ENCODE measurements at places on chromosomes 1 and 21.

DNA sequence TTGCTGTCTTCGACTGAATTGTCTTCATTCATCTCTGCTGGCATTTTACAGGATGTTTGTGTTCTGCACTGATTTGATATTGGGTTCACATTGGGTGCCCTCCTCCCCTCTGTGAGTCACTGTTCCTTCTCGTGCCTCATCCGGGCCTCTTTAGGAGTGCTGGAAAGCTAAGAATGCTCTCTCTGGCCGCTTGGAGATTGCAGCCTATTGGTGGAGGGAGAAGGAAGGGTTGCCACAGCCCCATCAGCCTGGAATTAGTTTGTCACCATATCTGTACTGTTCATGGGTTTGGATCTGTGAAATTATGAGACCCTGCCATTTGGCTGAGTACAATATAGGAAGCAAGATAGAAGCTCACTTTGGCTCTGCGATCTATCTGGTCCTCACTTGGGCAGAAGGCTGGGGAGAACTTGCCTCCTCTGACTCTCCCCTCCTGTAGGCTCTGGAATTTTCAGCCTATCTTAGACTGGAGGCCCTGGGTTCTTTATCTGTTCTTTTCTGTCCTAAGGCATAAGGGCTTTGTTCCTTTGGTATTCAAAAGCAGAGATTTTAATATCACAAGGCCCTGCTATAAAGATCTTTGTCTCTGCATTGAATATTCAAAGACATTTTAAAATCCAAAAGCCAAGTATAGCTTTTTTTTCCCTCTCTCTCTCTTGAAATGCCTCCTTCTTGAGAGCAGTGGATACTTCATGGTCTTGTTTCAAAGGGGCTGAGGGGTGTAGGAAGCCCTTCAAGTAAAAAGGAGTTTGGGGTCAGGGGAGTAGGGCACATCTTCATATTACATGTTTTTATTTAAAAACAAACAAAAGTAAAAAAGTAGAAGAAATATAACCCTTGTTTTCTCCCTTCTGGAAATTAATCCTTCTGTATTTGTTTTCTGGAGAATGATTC, 347.9 kb downstream of the ZP4 start:
- no peak for DNase-seq

DNA sequence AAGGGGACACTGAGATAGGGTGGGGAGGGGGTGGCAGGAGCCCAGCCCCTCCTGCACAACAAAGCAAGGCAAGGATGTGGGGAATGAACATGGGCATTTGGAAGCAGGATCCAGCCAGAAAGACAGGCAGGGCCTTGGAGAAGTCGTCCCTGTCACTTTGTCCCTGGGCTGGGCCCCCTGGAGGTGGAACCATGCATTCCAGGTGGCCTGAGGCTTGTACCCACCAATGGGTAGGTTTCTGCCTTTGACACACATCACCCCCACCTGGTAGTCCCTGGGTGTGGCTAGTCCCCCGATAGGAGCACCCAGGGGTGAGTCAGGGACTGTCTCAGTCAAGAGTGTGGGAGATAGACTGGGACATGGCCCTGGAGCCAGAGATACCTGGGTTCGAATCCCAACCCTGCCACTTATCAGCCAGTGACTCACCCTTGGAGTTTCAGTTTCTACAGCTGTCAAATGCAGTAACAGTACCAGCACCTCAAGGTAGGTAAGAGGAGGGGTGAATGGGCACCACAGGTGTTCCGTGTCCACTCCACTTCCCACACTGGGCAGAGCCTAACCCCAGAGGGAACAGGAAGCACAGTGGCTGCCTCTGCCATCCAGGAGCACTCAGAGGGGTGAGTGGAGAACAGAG, 10.0 kb downstream of the PLA2G2D start:
- DNase-seq = no peak

DNA sequence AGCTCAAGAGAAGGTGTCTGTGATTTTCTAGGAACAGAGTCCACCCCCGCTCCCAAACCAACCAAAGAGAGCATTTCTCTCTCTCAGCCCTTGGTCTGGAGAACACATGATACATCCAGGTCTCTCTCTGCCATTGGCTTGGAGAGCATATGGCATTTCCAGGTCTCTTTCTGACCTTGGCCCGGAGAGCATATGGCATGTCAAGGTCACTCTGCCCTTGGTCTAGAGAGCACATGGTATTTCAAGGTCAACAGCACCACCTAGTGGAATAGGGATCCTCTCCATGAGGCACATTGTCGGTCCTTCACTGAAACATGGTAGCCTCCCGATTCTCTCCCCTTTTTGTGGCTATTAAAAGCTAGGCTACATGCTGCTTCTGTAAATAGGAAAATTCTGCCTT, 437.7 kb upstream of the OLFM3 start:
- DNase-seq = peak; percentile 48

DNA sequence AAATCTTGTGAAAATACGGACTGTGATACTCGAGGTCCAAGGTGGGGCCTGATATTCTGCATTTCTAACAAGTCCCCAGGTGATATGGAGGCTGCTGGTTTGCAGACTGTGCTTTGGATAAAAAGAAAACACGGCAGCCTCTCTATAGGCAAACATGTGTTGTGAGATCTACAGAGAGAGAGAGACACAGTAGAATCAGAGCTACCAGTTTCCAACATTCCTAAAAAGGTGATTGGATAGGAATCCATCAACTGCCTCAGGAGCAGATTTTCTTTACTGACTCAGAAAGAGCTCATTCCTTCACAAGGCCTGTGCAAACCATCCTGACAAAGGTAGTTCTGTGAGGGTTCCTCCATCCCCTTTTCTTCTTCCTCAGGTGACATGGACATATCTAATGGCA, 651.6 kb upstream of the CAMK1G start:
- DNase-seq = no peak

- no peak for DNase-seq
These were observed 33.1 kb downstream of the NPHP4 start for GRCh38 chr1:5959087-5959486.

DNA sequence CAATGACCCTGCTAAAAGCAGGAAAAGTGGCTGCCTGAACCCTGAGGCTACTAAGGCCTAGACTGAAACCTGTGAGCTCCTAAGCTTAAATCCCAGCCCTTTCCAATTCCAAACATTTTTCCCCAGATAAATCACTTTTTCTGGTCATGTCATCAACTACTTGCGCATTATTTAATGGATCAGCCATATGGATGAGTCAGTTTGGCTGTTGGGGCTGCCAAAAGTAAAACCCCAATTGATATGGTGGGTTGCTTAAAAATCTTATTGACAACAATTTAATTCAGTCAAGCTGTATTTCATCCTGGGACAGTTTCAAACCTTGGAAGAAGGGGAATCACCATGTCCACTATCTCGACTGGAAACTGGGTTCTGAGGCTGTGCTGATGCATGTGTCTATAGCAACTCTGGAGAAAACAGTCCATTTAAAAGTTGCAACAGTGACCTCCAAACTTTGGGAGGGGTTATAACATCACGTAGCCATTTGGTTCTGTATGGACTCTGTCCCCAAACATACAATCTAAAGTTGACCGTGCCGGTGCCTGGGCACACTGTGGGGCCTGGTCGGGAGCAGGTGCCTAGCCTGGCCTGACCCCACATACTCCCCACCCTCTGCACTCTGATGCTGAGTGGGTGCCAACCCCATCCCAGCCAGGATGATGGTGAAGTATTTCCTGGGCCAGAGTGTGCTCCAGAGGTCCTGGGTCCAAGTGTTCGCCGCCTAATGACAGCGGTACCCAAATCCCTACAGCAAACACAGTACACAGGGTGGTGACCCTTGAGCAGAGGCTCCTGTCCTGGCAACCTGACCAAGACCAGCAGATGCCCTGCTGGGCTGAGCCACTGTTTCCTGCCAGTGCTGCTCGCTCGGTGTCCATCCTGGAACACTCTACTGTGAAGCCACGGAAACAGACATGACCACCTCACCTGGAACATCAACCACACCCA, 46.5 kb upstream of the LRRC52 start:
- no peak for DNase-seq

DNA sequence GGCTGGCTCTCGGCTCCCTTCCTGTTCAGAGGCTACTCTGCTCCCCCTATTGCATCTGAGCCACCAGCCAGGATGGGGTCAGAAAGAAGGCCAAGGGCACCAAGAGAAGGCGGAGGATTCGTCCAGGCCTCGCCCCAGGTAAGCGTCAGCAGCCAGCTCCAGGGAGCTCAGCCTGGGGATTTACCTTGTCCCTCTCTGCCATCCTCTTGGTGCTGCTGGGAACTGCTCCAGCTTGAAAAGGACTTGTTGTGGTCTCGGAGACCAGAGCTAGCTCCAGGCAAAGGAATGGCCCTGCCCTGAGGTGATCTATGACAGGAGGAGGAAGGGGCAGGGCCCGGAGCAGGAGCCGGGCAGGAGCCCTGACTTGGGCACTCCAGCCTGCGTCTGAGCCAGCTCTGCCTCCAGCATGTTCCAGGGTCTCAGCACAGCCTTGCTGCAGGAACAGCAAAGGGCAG, 113.7 kb upstream of the IFFO2 start:
- no peak for DNase-seq
